Naive B cell (primary cell): ENCODE measurements at places on chromosomes 4 and X.

DNA sequence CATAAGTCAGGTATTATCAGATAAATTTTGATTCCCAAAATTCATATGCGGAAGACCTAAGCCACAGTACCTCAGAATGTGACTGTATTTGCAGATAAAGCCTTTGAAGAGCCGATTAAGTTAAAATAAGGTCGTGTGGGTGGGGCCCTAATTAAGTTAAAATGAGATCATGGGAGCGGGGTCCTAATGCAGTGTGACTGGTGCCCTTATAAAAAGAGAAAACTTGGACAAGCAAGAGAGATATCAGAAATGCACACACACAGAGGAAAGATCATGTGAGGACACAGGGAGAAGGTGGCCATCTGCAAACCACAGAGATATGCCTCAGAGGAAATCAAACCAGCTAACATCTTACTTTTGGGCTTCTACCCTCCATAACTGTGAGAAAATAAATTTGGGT, 236.1 kb downstream of the FBXO8 start:
- DNase-seq: no peak

DNA sequence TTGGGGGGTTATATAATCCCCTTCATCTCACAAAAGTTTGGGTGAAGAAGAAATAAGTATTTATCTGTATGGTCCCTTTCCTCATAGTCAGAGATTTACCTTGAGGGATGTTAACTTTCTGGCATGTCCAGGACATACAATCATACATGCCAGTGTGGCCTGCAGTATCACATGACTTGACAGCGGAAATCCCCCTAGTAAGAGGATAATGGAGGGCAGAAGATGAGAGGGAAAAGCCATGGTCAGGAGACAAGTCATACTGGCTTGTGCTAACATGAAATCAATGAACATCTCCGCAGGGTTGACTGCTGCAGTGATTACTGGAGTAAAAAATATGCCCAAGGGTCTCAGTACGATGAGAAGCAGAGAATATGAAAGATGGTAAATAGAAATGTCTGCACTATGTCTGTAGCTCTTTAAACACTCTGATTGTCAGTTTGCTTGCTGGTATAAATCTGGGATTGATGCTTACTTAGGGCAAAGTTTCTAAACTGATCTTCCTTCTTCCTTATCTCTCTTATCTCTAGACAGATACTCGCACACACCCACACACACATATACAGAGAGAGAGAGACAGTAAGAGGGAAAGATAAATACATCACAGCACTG, 1385.6 kb upstream of the ADGRL3 start:
- DNase-seq: no peak

DNA sequence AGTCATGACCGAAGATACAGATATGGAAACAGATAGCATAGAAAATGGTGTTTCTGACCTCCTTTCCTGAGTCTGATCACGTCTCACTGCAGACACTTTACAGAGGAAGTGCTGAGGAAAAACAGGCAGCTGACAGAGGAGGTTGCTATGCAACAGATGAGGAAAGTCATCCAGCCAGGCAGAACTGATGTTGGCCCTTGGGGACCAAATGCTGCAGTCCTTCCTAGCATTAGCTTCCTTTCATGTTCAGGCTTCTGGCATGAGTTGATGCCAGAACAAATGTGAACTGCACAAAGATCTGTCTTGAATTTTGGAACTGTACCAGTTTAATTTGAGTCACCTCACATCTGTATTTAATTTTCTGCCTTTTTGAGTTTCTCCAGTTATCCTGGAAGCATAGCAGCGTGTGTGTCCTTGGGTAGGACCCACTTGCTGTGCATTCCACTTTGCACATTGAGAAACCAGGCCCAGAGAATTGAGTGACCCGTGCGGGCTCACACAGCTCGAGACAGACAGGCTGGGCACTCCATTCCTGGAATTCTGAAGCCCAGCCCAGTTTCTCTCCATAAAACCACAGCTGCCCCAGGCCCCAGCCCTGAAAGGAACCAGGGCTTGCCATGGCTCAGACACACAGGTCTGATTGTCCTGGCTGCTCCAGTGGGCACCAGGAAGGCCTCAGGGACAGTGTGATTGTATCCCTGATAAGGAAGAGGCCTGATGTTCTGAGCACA, 1.4 kb upstream of the MAGED1 start:
- DNase-seq: peak; percentile 6

DNA sequence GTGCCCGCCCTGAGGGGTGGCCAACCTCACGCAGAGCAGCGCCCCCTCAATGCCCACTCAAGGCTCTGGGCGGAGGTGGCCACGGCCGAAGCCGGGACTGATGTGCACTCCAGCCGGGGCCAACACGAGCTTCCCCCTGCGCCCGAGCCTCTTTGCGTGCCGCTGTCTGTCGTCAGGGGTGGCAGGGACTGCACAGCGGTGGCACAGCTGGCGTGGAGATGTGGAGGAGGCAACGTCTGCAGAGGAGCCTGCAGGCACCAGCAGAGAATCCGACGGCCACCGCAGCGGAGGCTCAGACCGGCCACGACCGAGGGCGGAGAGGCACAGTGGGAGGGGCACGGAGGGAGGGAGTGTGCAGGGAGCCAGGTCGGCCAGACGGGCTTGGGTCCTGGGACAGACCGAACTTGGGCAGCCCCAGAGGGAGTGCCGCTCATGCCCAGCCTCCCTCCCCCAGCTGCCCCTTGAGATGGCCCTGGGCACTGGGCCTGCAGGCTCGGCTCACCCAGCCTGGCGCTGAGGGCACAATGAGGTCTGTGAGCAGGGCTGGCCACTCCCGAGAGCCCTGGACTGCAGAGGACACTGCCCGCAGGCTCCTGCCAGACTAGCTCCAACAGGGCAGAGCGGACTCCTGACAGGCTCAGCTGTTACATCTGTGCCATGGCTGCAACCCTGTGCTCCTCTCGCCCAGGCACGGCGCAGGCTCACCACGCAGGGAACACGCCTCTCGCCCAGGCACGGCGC, 46.5 kb upstream of the CPLX1 start:
- DNase-seq: no peak

DNA sequence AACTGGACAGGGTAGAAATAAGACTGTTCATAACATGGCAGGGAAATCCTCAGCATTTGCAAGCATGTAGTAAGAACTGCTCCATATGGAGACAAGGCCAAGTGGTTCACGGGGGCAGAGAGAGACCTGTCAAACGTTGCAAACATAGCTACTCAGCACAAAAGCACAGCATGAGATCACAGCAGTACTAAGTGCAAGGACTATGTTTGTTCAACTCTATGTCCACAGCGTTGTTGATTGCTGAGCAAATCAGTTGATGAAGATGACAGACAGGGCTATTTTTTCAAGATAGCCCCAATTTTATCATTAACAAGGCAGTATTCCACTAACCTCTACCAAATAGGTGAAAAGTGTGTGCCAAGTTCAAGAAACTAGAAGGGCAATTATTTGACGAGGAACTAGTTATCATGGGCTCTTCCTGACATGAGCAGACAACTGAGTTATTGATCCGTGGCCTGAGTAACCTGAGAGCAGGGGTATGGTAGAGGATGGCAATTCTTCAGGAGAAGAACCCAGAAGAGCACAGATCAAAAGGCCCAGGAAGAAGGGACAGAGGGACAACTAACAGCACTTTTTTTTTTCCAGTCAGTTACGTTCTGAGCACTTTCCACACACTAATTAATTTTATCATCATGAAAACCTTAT, 57.4 kb downstream of the SPOCK3 start:
- no peak for DNase-seq

- DNase-seq: no peak
These were observed 53.2 kb upstream of the EPGN start for GRCh38 chr4:74255096-74255495.

DNA sequence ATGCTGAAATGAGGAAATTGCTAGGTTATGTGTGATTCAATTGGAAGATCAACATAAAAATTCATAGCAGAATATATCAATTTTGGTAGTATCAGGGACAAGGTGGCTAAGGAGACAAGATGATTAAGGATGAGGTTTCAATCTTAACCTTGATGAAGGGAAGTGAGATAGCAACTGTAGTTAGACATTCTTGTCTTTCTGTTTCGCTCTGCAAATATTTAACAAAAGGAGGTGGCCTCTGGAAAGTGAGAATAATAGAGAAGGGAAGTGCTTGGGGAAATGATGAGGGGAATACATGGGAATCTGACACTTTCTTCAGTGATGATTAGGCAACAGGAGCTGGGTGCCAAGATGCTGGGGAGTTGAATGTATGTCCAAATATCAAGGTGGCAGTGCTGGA, 337.1 kb upstream of the PUDP start:
- DNase-seq: no peak
